ENCODE measurements at places on chromosomes 5 and 9. TPM values are rescaled to one million over a fixed set of nuclear protein-coding genes. Genes with fewer than 3 reads are reported as not detected.

DNA sequence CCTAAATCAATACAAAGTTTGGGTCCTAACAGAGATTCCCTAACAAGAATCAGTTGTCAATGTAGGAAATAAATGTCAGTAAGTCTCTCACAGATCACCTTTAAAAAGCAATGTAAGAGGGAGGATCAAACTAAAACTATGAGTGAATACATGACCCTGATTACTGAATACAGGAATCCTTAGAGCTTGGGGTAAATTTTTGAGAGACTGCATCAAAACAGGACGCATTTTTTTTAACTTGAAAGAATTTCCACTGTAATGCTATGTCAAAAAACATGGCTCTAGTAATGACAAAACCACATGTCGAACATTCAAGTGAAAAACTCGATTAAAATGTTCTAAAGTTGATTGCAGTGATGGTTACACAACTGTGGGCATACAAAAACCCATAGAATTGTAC lies 21.9 kb downstream of the ZDHHC21 start:
- H3K36me3 ChIP-seq = peaks cover 10% of the 10 kb centered on the region
- H3K4me1 ChIP-seq = no peaks in the 10 kb centered on the region
- no peak overlapping the region for H3K4me3 ChIP-seq
- no peak overlapping the region for H3K27ac ChIP-seq

TOR4A gene
- total RNA-seq = 37.7 TPM

DNA sequence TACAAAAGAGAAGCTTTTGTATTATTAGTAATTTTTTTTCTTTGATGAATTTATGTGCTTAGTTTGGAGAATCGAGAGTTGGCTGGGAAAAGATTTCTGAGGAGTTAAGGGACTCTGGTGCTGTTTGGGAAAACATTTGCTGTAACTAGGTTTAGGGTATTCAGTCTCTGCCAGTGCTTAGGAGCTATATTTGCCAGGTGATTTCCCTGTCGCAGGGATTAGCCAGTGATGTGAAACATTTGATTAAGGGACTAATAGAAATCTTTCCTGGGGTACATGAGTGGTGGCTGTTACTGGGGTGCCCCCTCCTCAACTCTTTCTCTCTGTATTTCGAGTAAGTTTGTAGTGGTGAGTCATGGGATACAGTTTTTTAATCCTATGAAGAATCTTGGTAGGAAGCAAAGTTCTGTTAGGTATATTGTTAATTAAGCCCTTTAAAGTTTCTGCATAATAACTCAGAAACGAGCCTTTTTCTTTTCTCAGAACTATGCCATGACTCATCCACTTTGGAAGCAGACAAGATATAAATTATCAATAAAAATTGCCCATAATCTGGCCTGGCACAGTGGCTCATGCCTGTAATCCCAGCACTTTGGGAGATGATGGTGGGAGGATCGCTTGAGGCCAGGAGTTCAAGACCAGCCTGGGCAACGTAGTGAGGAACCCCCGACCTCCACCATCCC lies 18.6 kb downstream of the RGMB start:
- H3K27ac ChIP-seq = no peak overlapping the region
- peaks cover 3% of the 10 kb centered on the region for H3K27me3 ChIP-seq
- peaks cover 15% of the 10 kb centered on the region for H3K36me3 ChIP-seq
- DNase-seq = no peak

DNA sequence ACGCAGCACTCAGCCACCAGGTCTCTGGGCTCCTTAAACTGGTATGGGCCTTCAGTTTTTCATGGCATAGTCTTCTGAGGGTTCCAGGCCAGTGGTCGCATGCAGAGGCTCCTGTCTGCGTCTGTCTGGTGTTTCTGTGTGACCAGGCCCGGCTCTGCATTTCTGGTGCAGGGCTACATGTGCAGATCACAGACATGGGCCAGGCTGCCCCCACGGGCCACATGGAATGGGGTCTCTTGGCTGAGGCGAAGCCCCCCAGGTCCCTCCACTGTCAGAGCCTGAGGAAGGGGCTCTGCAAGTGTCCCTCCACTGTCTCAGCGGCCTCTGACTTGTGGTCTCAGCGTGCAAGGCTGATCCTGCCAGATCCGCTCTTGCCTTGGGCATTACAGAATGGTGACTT lies 15.6 kb upstream of the CARD19 start:
- H3K4me3 ChIP-seq = no peak overlapping the region
- no peak for DNase-seq
- H3K4me1 ChIP-seq = no peaks in the 10 kb centered on the region
- H3K36me3 ChIP-seq = no peaks in the 10 kb centered on the region
- no peak overlapping the region for H3K27ac ChIP-seq

DNA sequence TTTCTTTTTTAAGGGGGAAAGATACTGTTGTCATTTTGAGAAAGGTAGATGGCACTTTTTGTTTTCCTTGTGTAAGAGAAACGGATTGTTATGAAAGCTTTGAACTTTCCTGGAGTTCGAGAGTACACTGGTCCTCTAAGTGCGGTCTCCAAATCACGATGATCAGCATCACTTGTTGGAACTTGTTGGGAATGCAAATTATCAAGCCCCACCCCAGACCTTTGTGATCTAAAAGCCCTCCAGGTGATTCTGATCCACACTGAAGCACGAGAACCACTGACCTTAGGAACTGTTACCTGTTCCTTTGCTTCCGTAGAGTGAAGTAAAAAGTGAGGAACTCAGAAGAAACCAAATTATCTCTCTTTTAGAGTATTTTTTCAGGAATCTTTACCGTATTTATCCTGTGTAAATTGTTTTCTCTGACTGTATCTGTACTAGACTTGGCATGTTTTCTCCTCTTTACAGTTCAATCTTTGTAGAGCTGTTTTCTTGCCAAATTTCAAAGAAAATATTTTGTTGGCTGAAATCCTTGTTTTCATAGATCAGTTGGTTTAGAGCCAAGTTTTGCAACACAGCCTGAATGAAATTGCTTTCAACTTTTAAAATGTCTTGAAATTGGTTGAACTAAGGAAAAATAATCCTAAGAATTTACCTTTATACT lies 4.0 kb downstream of the MAT2B start:
- no peak overlapping the region for H3K4me3 ChIP-seq
- DNase-seq = no peak
- H3K27ac ChIP-seq = no peak overlapping the region
- peaks cover 12% of the 10 kb centered on the region for H3K27me3 ChIP-seq
- peaks cover 9% of the 10 kb centered on the region for H3K4me1 ChIP-seq
- H3K36me3 ChIP-seq = no peaks in the 10 kb centered on the region

DNA sequence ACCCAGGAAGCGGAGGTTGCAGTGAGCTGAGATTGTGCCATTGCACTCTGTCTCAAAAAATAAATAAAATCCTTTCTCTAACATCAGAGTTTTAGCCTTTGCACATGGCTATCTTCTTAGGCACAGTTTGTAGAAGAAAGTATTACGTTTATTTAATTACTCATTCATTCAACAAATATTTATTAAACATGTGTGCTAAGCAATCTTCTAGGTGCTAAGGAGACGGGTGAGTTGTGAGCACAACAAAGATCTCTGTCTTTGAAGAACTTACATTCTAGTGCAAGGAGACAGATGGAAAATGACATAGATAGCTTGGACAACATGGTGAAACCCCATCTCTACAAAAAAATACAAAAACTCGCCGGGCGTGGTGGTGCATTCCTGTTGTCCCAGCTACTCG lies 122.3 kb upstream of the MYO10 start:
- peaks cover 4% of the 10 kb centered on the region for H3K27me3 ChIP-seq
- no peak overlapping the region for H3K4me3 ChIP-seq
- peaks cover 7% of the 10 kb centered on the region for H3K4me1 ChIP-seq
- H3K36me3 ChIP-seq = no peaks in the 10 kb centered on the region

ENHO gene
- total RNA-seq = 4.1 TPM

DNA sequence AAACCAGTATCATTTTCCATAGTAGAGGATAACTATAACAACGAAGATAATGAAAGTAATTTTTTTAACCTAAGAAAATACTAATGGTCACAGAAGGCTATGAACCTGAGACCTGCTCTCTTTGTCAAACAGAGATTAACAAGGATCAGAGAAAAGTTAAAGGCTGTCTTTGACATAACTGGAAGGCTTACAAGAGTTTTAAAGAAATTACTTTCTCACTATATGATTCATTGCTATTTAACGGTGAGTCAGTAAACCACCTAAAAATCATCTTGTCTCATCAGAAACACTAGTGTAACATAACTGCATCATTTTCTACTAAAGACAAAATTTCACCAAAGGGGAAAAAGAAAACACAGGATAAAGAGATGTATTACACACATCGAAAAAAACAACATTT lies 19.3 kb downstream of the MLANA start:
- H3K27ac ChIP-seq = no peak overlapping the region
- H3K36me3 ChIP-seq = peaks cover 3% of the 10 kb centered on the region
- DNase-seq = no peak
- no peaks in the 10 kb centered on the region for H3K4me1 ChIP-seq
- no peak overlapping the region for H3K4me3 ChIP-seq

SPOUT1 gene
- total RNA-seq = 62.1 TPM

- no peak for DNase-seq
- no peaks in the 10 kb centered on the region for H3K36me3 ChIP-seq
- H3K4me1 ChIP-seq = peaks cover 5% of the 10 kb centered on the region
- H3K27ac ChIP-seq = no peak overlapping the region
- no peak overlapping the region for H3K4me3 ChIP-seq
- H3K27me3 ChIP-seq = no peaks in the 10 kb centered on the region
Measured at GRCh38 chr5:137847687-137848086, 20.0 kb upstream of the MYOT start.

GMCL2 gene
- total RNA-seq = not detected

DNA sequence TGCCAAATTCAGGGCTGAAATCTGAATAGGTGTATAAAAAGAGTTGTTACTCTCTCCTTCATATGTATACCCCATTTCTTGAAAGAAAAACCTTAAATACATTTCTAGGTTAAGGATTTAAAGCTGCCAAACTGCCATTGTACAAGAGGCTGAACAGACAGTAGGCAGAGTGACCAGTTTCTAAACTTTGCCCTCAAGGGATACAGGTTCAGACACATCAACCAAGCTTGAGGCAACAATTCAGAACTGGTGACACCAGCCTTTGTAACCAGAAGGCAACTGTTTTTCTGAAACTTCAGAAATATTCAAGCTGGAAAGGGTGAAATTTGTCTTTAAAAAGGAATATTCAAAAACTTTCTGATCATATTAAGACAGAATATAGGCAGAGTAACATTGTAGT lies 47.5 kb downstream of the FAM114A2 start:
- H3K27ac ChIP-seq = no peak overlapping the region
- H3K27me3 ChIP-seq = peaks cover 5% of the 10 kb centered on the region
- peaks cover 18% of the 10 kb centered on the region for H3K4me1 ChIP-seq
- peaks cover 4% of the 10 kb centered on the region for H3K36me3 ChIP-seq
- no peak overlapping the region for H3K4me3 ChIP-seq

DNA sequence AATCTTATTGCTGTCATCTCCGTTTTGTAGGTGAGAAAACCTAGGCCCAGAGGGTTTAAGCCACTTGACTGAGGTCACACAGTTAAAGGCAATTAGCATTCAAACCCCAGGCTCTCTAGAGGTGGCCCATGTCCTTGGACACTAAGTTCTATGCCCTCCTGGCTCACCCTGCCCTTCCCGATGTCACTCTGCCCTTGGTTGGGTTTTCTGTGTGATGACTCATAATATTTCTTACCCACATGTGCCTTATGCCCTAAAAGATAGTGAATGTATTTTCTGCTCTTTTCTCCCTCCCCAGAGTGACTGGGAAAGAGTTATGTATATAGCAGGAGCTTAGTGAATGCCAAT lies 174.5 kb upstream of the PITX1 start:
- no peak overlapping the region for H3K4me3 ChIP-seq
- peaks cover 3% of the 10 kb centered on the region for H3K27me3 ChIP-seq
- DNase-seq = no peak
- no peaks in the 10 kb centered on the region for H3K36me3 ChIP-seq

KYAT1 gene
- 3.3 TPM for total RNA-seq

GRCh38 chr9:90343366-90343765 lies 299.3 kb downstream of the DIRAS2 start:
- H3K4me3 ChIP-seq = no peak overlapping the region
- H3K27me3 ChIP-seq = no peaks in the 10 kb centered on the region
- H3K4me1 ChIP-seq = no peaks in the 10 kb centered on the region
- H3K36me3 ChIP-seq = no peaks in the 10 kb centered on the region

DNA sequence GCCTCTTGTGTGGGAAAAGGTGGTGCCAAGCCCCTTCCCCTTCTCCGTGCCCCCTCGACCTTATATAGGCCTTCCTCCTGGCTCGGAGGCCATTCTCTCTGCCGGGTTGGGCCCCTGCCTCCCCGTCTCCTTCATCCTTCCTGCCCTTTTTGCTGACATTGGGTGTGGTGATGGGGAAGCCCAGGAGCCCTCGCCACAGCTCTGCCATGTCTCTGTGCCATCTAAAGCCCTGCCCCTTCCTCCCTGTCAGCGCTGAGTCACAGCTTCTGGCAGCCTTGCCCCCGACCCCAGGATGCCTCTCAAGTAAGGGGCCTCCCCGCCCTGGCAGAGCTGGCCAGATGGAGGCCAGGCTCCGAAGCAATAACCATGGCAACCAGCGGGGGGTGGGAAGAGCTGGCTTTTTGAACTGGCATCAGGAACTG lies 30.4 kb downstream of the JADE2 start:
- peaks cover 7% of the 10 kb centered on the region for H3K36me3 ChIP-seq
- peaks cover 6% of the 10 kb centered on the region for H3K27me3 ChIP-seq
- peak; percentile 48 for DNase-seq
- H3K4me1 ChIP-seq = peaks cover 4% of the 10 kb centered on the region

DNA sequence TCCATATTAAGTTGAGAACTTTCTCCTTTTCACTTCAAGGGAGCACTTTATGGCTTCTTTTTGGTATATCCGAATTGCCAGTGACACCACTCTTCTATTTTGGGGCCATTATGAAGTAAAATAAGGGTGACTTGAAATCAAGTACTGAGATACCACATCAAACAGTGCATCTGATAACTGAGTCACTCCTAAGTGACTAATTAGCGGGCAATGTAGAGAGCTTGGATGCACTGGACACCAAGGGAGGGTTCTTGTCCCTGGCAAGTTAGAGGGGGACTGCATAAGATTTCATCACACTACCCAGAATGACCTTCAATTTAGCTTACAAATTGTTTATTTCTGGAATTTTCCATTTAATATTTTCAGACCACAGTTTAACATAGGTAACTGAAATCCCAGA lies 813.9 kb upstream of the CDH10 start:
- no peak overlapping the region for H3K4me3 ChIP-seq
- H3K27me3 ChIP-seq = no peaks in the 10 kb centered on the region
- no peaks in the 10 kb centered on the region for H3K36me3 ChIP-seq

NR5A1 gene
- 1.2 TPM for total RNA-seq

All from endothelial cell (in vitro differentiated cells).